ENCODE measurements at places on chromosomes 1 and 21.

GRCh38 chr1:230073371-230074035, 6.5 kb downstream of the GALNT2 start:
- DNase-seq = no peak

DNA sequence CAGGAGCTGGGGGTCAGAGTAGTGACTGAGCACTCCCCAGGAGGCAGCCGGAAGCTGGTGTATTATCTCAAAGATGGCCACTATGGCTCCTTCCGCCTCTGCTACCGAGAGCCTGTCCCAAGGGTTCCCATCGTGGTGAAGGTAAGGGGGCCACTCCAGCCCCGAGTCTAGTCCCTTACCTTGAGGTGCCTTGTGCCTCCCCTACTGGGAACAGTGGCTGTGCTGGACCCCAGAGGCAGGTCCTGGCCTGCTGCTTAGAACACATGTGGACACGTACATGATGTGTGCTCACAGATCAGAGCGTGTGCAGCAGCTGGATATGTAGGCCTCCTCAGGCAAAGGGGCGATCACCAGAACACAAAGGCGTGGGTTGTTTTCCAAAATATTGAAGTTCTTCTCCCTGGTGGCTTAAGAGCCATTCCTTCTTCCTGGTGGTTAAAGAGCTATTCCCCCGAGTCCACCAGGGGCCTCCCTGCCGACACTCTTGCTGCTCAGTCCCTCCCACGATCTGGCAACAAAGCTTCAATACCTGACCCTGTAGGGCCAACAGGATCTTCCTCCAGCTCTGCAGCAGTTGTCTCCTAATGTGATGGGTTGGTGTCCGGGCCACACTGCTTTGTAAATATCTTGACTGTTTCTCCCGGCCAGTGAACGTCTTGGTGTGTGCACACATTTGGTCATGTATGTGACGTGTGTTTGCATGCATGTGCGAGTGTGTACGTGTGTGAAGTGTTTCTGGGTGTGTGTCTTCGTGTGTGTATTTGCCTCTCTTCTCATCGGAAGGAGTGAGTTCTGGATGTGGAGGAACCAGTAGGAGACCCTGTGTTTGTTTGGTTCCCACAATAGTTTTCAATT, 68.4 kb upstream of the TINAGL1 start:
- no peak for DNase-seq

DNA sequence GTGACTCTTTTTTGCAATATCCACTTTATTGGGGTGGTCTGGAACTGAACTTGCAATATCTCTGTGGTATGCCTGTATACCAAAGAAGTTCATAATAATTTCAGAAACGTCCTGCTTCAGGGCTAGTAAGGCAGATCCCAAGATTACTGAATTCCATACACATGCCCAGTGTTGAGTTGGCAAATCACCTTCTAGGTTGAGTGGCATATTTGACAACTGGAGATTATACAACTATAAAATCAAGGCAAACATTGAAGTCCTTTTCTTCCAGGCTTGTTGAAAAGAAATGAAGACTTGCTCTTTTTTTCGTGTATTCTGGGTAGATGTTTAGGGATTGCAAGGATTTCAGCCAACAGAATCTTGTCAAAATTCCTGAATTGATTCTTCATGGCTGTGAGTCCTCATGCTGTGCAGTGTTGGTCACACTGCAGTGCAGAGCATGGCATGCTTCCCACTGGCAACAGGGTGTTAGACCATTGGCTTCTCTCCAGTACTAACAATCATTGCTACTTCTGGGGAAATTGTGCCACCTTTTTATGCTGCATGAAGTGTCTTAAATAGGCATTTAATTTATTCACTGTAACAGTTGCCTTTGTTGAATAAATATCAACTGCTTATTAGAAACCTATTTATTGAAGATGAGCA, 367.1 kb upstream of the ADGRL4 start:
- no peak for DNase-seq

GRCh38 chr1:87644579-87645190, 316.0 kb downstream of the LMO4 start:
- DNase-seq = no peak

GRCh38 chr21:36966821-36967768, 626 bp upstream of the HLCS start:
- DNase-seq = no peak

DNA sequence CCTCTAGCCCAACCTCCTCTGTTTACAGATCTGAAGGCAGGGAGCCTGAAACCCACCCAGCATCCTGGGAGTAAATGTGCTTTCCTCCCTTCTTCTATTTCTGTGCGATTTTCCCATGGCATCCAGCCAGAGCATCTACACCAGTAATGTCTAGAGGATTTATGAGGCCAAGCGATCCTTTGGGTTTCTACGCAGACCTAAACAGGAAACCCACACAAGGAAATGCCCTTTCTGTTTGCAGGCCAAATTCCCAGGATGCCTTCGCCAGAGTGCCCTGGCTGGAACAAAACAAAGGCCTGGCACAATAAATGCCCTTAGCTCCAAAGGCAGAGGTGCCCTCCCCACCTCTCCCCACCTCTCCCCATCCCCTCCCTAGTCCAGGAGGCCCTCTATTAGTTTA, 110.5 kb upstream of the CDC42BPA start:
- no peak for DNase-seq

GRCh38 chr1:81590171-81590570, 210.6 kb upstream of the ADGRL2 start:
- no peak for DNase-seq

DNA sequence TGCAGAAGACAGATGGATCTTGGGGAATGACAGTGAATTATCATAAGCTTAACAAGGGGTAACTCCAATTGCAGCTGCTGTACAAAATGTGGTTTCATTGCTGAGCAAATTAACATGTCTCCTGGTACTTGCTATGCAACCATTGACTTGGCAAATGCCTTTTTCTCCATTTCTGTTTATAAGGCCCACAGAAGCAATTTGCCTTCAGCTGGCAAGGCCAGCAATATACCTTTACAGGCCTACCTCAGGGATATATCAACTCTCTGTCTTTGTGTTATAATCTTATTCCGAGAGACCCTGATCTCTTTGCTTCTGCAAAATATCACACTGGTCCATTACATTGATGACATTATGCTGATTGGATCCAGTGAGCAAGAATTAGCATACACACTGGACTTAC, 52.7 kb upstream of the KIAA0040 start:
- no peak for DNase-seq

GRCh38 chr1:197197430-197197997, 51.0 kb upstream of the ASPM start:
- DNase-seq = no peak

DNA sequence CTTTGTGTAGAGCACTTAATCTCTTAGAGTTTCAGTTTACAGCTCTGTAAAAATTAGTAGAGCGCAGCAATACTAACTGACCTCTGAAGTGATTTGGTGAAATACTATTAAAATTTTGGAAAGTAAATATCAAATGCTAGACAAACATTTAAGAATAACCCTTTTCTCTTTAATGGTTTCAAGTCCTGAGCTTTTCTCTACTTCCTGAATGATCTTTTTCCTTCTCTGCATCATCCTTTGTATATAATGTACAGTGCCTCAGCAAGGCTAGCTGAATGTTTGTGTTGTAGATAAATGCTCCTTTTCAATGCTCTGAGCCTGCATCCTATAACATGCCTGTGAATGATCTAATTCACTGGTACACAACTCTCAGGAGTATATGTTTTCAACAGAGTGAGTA, 272.9 kb downstream of the ADGRL2 start:
- DNase-seq = no peak

Measured in CD4-positive, alpha-beta T cell treated with Interleukin-6 at 100 ng/mL for 8 hours (primary cell).